ENCODE measurements at places on chromosomes 5 and 9. TPM values are rescaled to one million over a fixed set of nuclear protein-coding genes. Genes with fewer than 3 reads are reported as not detected.

- no peak for DNase-seq
Measured at GRCh38 chr5:1532384-1532783, 8.6 kb upstream of the LPCAT1 start.

GRCh38 chr5:121797681-121798518 is 53.8 kb upstream of the FTMT start:
- no peak for DNase-seq

- no peak for DNase-seq
Measured at GRCh38 chr5:180078348-180078747, 6.8 kb upstream of the RNF130 start.

GRCh38 chr5:102229685-102230084 is 66.4 kb downstream of the SLCO4C1 start:
- no peak for DNase-seq

DNA sequence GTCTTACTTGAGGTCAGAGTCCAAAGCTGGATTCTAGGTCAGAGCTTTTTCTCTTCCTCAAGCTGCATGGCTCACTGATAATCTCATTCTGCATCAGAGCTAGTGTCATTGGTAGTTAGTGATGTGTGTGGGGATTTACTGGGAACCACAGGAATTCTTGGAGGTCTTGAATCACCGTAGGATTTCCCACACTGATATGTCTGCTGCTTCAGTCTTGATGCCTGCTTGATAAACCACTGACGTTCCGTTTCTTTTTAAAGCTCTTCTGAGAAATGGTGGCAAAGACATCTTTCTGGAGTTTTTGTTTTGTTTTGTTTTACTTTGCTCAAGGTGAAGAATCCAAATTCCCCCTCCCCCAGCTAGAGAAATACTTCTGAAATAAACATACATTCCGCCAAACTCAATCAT is 1.2 kb upstream of the GARIN3 start:
- no peak for DNase-seq

- DNase-seq: no peak
Measured at GRCh38 chr5:100322483-100322882, 212.7 kb upstream of the FAM174A start.

DNA sequence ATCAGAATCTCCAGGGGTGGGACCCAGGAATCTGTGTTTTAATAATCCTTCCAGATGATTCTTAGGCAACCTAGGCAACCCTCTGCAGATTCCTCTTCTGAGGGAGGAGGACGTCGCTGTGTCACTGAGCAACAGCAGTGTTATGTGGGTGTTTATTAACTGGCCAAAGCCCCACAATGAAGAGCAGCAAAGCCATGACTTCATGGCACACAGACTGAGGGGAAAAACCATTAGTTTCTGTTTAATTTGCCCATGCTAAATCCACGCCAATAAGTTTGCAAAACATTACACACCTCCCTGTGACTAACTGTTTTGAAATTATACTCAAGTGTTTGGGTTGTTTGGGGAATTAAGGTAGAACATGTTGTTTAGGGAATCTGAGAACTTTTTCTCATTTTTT is 83.7 kb upstream of the TMED7 start:
- no peak for DNase-seq

- no peak for DNase-seq
Measured at GRCh38 chr9:72537011-72537545, 15.7 kb downstream of the TMC1 start.

DNAH5 gene
- total RNA-seq: not detected

S1PR3 gene
- total RNA-seq: 0.08 TPM
